BJ (cell line): ENCODE measurements at places on chromosomes 12 and 14.

- no peak for DNase-seq
These were observed 11.8 kb downstream of the PDE1B start for GRCh38 chr12:54561164-54561563.

GRCh38 chr12:25364529-25365339 is 114.0 kb upstream of the KRAS start:
- DNase-seq, result no peak

DNA sequence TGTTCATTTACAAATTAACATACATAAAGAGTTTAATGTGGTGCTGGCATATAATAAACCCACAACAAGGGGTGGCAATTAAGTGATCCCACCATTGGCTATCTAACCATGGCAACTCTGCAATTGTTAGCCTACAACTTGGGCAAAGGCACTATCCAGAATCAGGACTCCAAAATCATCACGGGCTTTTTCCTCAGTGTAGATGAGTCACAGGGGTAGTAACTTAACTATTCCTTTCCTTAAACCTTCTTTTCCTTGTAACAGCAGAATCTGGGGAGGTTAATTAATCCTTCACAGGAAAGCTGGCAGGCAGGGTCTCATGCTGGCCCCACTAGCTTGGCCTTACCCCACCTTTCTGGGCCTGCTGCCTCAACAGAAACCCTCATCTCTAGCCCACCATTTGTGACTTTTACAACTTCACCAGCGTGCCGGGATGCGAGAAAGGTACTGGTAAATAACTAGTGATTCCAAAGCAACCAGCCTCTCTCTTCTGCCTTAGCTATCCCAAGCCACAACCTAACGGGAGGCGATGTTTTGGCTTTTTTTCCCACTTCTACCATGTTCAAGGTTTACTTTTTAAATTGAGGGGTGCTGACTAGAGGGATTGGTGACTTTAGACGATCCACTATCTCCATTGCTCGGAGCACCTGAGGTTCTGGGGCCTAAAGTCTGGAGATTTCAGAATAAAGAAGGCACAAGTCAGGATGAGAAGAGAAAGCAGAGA is 744 bp downstream of the ATP5MC2 start:
- DNase-seq, result no peak

DNA sequence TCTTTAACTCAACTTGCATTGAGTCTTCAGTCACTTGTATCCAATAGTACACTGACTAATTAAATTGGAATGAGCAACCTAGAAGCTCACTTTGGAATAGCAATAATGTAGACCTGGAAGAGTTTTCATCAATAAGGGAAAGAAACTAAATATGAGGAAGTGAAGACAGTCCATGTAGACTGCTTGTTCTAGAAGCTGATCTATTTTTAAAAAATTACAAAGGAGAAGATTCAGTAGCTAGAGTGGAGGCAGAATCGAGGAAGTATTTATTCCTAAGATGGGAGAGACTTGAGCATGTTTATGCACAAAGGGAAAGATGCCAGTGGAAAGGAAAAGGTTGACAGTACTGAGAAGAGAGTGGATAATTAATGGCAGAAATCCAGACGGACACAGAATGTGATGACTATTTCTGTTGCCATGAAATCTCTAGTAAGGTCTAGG is 156.3 kb upstream of the PDE3A start:
- no peak for DNase-seq

GRCh38 chr14:78530078-78530477 is 359.9 kb downstream of the NRXN3 start:
- DNase-seq, result no peak

GRCh38 chr14:84095681-84096080 is 1434.3 kb upstream of the FLRT2 start:
- no peak for DNase-seq

DNA sequence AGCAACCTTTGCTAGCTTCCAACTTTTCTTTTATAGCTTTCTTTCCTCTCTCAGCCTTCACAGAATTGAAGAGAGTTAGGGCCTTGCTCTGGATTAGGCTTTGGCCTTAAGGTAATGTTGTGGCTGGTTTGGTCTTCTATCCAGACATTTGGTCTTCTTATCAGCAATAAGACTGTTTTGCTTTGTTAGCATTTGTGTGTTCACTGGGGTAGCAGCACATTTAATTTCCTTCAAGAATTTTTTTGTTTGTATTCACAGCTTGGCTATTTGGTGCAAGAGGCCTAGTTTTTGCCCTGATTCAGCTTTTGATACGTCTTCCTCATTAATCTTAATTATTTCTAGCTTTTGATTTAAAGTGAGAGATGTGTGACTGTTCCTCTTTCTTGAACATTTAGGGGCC is 130.8 kb downstream of the RAD51B start:
- no peak for DNase-seq

- DNase-seq, result no peak
These were observed 12.5 kb upstream of the AJUBA start for GRCh38 chr14:22994762-22995275.

- no peak for DNase-seq
These were observed 368.2 kb upstream of the ATP2B1 start for GRCh38 chr12:90076851-90077319.

DNA sequence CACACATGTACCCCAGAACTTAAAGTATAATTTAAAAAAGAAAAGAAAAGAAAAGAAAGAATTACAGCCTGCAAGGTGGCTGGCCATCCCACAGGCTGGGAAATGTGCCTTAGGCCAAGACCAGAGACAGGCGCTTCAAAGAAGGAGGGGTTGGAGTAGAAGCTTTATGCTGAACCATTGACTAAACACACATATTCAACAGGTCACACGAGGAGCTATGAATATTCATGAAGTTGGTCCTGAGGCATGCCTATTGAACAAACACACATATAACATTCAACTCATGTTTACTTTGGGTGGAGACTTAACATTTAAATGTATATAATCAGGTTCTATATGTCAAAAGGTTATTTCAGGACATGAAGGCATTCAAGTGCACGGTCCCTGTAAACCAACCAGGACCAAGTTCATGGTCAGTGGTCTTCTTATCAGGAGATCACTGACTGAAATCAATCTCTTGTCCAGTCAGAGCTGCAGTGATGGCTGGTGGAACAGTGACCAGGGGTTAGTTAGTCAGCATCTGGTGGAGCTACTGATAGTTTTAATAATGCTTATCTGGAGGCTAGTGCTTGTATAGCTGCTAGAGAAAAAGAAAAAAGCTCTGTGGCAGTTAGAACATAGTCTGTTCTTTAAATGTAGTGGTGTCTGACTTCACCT is 35.6 kb upstream of the ITPR2 start:
- no peak for DNase-seq

- DNase-seq, result no peak
These were observed 7.0 kb downstream of the NIN start for GRCh38 chr14:50823762-50824636.

GRCh38 chr14:79352076-79352630 is 859.2 kb downstream of the DIO2 start:
- no peak for DNase-seq

DNA sequence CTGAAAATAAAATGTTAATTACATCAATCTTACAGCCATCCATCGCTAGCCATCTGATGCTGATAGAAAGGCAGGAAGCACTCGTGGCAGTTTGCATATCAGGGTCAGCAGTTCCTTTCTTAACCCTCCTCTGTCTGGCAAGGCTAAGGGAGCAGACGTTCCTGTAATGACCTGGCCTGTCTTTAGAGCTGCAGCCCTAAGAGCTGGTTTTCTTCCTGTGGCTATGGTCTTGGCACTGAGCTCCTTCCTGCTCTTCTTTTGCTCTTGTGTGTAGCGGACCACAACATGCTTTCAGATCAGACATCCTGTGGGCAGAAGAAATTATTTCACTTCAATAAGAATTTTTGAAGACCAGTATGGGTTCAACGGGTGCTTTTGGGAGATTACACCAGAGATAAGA is 170.4 kb downstream of the DAD1 start:
- DNase-seq, result no peak

DNA sequence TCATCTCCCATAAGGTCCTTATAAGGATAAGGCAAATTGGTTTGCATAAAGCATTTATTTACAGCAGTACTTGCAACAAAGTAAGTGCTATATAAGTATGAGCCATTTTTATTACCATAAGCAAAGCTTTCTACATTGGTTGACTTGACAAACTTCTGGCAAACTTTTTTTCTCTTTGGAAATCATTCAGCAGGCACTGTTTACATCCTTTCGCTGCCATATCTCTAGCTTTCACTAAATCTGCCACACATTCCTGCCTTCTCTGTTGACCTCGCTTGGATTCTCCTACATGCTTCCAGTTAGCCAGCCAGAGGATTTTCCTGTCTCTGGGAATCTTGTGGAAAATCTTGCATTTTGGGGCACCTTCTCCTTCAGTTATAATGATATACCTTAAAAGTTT is 21.8 kb upstream of the HDAC7 start:
- DNase-seq, result no peak

DNA sequence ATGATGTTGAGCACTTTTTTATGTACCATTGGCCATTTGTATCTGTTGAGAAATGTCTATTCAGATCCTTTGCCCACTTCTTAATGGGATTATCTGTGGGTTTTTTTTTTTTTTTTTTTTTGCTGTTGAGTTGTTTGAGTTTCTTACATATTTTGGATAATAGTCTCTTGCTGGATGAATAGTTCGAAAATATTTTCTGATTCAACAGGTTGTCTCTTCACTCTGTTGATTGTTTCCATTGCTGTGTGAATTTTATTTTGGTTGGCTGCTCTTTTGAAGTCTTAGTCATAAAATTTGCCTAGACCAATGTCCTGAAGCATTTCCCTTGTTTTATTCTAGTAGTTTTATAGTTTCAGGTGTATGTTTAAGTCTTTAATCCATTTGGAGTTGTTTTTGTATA is 64.5 kb downstream of the CAND1 start:
- DNase-seq, result no peak

DNA sequence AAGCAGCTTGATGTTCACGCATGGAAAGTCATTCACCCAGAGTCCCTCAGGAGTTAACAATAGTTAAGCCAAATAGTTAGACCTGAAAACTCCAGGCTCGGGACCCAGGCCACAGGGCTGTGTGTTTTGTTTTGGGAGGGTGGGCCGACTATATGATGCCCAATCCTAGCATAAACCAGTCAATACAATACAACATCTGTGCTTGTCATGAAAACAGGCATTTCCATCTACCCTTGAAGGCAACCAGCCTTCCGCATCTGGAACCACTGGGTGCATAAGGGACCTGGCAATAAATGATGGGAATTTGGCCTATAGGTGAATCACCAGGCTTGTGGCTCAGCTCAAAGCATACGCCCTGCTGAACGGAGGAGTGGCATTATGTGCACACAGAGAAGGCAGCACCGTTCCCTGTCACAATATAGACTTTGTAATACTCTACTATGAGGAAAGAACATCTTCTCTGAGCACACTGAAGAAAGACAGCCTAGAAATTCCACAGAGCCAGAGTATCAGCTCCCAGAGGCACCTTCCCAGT is 91.0 kb upstream of the FOXN3 start:
- no peak for DNase-seq

DNA sequence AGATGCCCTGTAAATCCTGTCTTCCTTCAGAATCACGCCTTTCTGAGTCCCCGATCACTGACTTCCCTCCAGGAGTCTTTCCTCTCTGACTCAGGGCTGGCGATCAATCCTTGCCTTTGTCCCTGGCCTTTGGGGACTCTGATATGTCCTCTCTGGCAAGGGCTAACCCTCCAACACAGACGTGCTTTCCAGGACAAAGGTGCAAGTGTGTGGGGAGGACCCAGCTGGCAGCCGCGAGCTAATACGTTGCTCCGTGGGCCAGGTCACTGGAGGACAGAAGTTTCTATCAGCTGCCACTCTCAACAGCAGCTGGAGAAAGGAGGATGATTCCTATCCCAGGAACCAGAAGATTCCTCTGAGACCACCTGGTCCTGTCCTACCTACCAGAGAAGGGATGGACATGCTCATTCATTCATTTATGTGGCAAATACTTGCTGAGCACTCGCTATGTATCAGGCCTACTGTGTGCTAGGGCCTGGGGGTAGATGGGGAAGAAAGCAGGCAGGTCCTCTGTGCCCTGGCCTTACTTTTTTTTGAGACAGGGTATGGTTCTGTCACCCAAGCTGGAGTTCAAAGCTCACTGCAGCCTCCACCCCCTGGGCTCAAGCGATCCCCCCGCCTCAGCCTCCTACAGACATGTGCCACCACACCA is 8.5 kb upstream of the SCARB1 start:
- no peak for DNase-seq

DNA sequence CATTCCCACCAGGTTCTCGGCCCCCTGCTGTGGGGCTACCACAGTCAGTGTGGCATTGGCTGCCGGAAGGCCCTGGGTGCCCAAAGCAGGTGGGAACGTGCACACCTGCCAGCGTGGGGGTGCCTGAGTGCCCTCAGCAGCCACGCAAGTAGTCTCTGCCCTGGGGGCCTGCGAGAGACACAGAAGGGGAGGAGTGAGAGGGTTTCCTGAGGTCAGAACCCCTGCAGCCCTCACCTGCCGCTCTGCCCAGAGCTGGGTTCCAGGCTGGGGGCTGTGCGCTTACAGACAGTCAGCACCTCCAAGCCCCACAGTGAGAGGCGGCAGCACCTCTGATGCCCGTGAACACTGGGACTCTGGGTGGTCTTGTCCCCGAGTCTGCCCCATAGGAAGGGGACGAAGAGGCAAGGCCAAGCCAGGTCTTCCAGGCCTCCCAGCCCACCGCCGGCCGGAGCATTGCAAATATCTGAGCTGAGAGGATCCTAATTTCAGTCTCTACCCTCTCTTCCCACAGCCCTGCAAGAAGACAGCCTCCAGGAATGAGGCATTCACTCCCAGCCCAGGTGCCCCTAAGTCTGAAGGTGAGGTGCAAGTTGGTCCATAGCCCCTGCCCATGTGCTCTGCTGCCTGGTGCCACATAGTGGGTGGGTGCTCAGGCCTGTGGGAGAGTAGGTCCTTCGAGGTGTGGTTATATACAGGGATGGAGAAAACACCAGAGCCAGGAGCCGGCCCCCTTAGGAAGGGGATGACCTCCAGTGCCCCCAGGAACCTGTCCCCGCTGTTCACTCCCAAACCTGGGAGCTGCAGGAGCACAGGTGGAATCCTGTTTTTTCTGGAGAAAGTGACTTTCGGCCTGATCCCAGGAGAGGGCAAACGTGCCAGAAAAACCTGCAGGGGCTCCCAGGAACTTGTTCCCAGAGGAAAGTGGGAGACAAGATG is 291.1 kb upstream of the RTL1 start:
- DNase-seq, result no peak

DNA sequence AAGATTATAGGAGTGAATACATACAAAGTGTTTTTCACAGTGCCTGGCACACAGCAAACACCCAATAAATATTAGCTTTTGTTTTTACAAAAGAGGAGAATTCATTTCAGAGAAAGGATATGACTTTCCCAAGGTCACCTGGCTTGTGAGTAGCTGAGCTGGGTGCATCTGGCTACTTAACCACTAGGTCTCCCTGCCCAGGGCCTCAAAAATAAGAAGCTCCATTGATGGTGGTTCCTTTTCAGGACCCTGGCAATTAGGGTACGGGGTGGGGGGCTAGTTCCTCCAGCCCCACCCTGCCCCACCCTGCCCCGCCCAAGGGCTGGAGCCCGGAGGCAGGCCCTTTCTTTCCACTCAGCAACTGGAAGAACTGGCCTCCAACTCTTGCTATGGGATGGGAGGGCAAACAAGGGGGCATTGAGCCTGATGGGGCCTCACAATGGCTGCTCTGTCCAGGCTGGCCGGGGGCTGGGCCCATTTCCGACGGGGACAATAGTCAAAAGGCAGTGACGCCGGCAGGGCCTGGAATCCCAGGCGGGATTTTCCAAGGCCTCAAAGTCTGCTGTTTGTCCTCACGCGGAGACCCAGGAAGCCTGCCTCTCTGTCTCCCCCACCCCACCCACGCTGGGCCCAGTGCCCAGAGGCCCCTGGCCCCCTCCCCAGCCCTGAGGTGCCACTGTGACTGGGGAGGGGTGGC is 8.2 kb upstream of the ATG101 start:
- no peak for DNase-seq

GRCh38 chr12:49335955-49336644 is 888 bp downstream of the C1QL4 start:
- DNase-seq, result no peak

GRCh38 chr14:96917442-96917963 is 120.3 kb downstream of the VRK1 start:
- DNase-seq, result no peak
